ENCODE measurements at places on chromosomes 1 and 21.

DNA sequence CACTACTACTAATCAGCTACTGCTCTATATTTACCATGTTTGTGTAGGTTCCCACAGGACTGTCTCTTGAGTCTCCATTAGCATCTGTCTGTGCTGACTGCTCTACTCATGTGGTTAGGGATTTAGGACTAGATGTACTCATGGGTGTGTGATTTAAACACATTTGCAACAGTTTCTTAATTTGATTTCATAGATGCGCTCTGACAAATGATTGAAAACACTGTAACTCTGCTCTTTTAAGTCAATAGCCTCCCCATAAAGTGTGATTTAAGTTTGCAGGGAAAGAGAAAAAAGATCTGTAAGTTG lies 809.3 kb downstream of the NCAM2 start:
- DNase-seq, result no peak

DNA sequence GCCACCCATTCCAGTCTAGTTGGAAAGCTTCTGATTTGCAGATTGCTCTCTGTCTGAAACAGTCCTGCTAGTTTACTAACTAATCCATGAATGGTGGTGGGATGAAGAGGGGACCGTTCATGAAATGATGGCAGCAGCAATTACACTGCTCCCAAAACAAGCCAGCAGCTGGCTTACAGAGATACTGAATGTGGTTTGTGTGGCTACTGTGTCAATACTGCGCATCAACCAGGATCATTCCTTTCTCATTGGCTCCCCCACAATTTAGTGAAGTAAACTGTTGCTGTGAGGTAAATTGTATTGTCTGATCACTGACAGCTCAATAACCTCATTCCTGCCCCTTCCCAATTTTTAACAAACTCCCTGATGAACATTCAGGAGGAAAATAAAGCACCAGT lies 191.3 kb upstream of the LMO4 start:
- DNase-seq, result no peak

- DNase-seq, result no peak
These were observed 31.4 kb downstream of the SZRD1 start for GRCh38 chr1:16398371-16398953.

- DNase-seq, result no peak
These were observed 8.2 kb upstream of the FMOD start for GRCh38 chr1:203359010-203359571.

DNA sequence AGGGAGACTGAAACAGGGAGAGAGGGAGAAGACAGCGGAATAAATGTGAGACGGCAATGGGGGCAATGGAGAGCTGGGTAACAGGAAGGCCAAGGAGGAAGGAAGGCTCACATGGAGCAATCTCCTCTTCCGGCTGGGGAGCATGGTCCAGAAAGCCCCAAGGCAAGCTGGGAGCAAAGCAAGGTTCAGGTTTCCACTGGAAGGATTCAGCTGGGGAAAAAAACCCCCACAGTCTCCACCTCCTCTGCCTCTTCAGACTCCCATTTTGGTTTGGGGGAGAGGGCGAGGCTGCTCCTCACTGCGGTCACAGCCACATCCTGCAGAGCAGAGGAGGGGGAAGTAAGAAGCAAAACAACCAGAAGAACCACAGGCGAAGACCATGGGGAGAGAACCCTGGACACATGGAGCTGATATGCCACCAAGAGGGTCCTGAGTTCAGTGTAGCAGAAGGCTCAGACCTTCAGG lies 650 bp downstream of the TNFAIP8L2 start:
- DNase-seq, result no peak

GRCh38 chr21:25300632-25301031 lies 306.6 kb downstream of the MRPL39 start:
- DNase-seq, result no peak

- no peak for DNase-seq
These were observed 1527.3 kb upstream of the TPTE start for GRCh38 chr21:8993943-8994639.

- no peak for DNase-seq
These were observed 155.1 kb downstream of the HHAT start for GRCh38 chr1:210483821-210484220.

DNA sequence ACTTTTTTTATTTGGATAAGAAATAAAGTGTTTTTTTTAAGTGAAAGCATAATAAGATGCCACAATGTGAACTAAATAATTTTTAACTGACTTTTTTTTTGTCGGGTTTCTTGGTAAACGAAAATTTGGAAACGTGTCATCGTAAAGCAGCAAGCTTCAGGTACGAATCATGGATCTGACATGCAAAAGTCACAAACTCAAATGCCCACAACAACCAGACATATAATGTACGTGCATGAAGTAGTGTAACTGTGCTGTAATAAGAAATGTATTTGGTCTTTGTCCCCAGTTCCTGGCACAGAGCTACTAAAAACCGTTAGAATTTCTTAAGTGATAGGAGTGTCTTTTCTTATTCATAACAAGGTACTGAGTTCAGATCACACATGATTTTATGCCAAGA lies 44.3 kb upstream of the LRRC7 start:
- no peak for DNase-seq

DNA sequence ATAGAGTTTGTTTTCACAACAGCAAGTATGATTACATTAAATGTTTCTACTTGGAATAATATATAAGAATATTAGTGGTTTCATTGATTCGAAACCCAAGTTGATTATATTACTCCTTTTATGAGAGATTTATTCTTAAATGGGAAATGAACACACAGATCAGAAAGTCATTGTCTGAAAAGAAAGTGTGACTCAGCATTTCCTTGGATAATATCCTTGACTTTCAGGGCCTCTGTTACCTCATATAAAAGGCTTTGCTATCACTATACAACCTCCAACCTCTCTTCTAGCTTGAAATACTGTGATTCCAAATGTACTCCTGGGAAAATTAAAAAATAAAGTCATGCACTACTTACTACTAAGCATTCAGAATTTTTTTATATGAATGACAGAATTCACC lies 295.3 kb upstream of the LYPLAL1 start:
- no peak for DNase-seq

DNA sequence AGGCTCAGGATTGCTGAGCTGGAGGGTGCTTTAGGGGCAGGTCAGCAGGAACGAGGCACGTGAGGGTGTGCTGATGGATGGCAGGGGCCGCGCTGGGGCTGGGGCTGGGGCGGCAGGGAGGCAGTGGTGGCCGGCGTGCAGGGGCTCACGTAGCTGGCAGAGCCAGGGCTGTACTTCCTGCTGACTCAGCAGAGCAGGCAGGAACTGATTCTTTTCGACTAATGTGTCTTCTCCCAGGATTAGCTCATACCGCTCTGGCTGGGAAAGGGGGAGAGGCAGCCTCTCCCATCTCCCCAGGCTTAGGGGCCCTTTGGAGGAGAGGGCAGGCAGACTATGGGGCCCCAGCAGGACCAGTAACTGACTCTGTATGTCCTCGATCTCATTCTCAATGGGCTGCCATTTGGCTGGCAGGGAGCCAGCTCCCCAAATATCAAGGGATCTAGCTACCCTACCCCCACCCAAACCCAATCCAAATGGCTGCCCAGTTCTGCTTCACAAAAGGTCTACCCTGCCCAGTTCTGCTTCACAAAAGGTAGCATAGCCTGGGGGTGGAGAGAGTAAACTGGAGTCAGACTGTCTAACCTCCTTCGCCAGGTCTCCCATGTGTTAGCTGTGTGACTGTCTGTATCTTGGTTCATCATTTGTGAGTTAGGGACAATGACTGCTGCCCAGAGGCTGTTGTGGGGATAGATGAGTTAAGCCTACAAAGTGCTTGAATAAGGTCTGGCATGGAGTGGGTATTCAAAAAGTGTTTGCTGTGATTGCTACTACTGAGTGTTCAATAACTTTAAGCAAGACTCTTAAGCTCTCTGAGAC lies 100.1 kb upstream of the SLC2A1 start:
- peak; percentile 47 for DNase-seq
